ENCODE measurements at places on chromosomes 3 and 15. TPM values are rescaled to one million over a fixed set of nuclear protein-coding genes. Genes with fewer than 3 reads are reported as not detected.
A peak's percentile ranks its signal among the peaks of the same experiment; 100 is the strongest.

GRCh38 chr15:29139540-29140459 lies 129.8 kb downstream of the NSMCE3 start:
- DNase-seq, result peak; percentile 93
- H3K36me3 ChIP-seq, result no peaks in the 10 kb centered on the region
- no peak overlapping the region for H3K27ac ChIP-seq
- H3K4me1 ChIP-seq, result peaks cover 13% of the 10 kb centered on the region

- H3K36me3 ChIP-seq, result no peaks in the 10 kb centered on the region
- no peak overlapping the region for H3K27ac ChIP-seq
- no peaks in the 10 kb centered on the region for H3K27me3 ChIP-seq
- peaks cover 12% of the 10 kb centered on the region for H3K4me1 ChIP-seq
- H3K4me3 ChIP-seq, result no peak overlapping the region
Observed at GRCh38 chr15:88920186-88920891, 7.2 kb upstream of the MFGE8 start.

GRCh38 chr15:76339305-76340197 lies 3.0 kb downstream of the ISL2 start:
- H3K36me3 ChIP-seq, result no peaks in the 10 kb centered on the region
- peaks cover 26% of the 10 kb centered on the region for H3K4me1 ChIP-seq
- H3K27ac ChIP-seq, result no peak overlapping the region
- no peaks in the 10 kb centered on the region for H3K27me3 ChIP-seq

- DNase-seq, result peak; percentile 14
- H3K27me3 ChIP-seq, result no peaks in the 10 kb centered on the region
- H3K36me3 ChIP-seq, result no peaks in the 10 kb centered on the region
- no peaks in the 10 kb centered on the region for H3K4me1 ChIP-seq
- H3K4me3 ChIP-seq, result no peak overlapping the region
Observed at GRCh38 chr15:91469632-91470567, 369.8 kb downstream of the SV2B start.

DNA sequence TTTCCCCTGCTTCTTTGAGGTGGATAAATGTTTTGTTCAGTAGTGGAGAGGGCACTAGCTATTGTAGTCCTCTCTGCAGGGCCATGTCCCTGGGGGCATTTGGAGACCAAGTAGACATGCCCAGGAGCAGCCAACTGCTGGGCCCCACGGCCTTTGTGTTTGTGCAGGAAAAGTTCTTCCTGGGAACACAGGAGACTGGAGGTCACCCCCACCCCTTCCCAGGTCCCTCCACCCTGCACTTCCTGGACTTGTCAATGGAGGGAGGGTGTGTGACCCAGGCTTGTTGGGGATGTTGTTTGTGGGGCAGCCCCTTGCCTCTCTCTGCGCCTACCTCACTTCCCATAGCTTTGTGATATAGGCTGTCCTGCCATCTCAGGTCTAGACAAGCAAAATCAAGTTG lies 317.0 kb upstream of the LRRFIP2 start:
- H3K4me3 ChIP-seq, result no peak overlapping the region
- H3K27me3 ChIP-seq, result no peaks in the 10 kb centered on the region
- H3K4me1 ChIP-seq, result peaks cover 36% of the 10 kb centered on the region
- DNase-seq, result no peak
- H3K27ac ChIP-seq, result peak overlapping the region; percentile 97
- H3K36me3 ChIP-seq, result no peaks in the 10 kb centered on the region

DNA sequence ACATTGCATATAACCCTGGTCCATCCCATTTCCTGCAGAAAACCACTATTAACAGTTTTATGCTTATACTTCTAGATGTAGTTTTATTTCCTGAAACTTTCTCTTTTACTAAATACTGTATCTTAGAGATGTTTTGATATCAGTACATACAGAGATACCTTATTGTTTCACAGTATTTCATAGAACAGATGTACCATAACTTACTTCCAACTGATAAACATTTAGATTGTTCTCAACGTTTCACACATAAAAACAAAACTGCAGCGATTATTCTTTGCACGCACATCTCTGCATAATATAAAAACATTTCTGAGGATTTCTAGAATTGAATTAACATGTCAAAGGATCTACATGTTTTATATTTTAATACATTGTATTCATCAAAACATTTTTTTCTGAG lies 2.6 kb downstream of the ZNF80 start:
- no peaks in the 10 kb centered on the region for H3K27me3 ChIP-seq
- H3K27ac ChIP-seq, result no peak overlapping the region
- H3K4me1 ChIP-seq, result no peaks in the 10 kb centered on the region
- H3K36me3 ChIP-seq, result no peaks in the 10 kb centered on the region
- no peak for DNase-seq

GRCh38 chr3:61750766-61751165 lies 189.4 kb downstream of the PTPRG start:
- no peak for DNase-seq
- no peak overlapping the region for H3K4me3 ChIP-seq
- no peaks in the 10 kb centered on the region for H3K36me3 ChIP-seq

DNA sequence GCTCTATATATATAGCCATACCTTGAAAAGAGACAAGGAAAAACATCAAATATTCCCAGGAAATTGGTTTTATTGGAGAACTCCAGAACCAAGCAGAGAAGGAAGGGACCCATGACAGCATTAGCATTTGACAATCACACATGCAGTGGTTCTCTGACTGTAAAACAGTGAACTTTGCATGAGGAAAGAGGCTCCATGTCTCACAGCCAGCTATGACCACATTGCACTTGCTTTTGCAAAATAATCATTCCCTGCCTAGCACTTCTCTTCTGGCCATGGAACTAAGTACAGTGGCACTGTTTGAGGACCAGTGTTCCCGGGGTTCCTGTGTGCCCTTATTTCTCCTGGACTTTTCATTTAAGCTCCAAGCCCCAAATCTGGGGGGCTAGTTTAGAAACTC lies 85.5 kb downstream of the TGFBR2 start:
- H3K4me3 ChIP-seq, result no peak overlapping the region
- H3K4me1 ChIP-seq, result peaks cover 46% of the 10 kb centered on the region
- H3K36me3 ChIP-seq, result peaks cover 25% of the 10 kb centered on the region
- H3K27ac ChIP-seq, result no peak overlapping the region
- no peaks in the 10 kb centered on the region for H3K27me3 ChIP-seq

DNA sequence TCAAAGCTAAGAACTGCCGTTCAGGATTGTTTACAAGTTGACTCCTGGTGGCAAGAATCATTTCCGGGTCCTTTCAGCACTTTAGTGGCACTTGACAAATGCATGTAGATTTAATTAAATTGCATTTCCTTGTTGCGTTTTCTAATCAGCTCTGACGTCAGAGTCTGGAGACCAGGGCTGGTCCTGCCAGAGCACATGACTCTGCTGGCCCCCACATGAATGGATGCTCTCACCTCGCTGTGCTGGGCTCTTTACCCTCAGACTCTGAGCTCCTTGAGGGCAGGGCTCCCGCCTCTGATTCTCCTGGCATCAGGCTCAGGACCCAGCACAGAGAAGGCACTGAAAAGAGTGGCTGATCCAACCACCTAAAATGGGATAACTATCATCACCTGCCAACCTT lies 69.4 kb downstream of the FEM1B start:
- H3K4me1 ChIP-seq, result peaks cover 2% of the 10 kb centered on the region
- no peak for DNase-seq
- peak overlapping the region; percentile 5 for H3K27ac ChIP-seq
- H3K36me3 ChIP-seq, result no peaks in the 10 kb centered on the region
- no peaks in the 10 kb centered on the region for H3K27me3 ChIP-seq

- no peak overlapping the region for H3K27ac ChIP-seq
- H3K4me3 ChIP-seq, result no peak overlapping the region
- H3K27me3 ChIP-seq, result no peaks in the 10 kb centered on the region
- no peaks in the 10 kb centered on the region for H3K36me3 ChIP-seq
- H3K4me1 ChIP-seq, result no peaks in the 10 kb centered on the region
Observed at GRCh38 chr15:29936353-29937049, 114.2 kb upstream of the TJP1 start.

DNA sequence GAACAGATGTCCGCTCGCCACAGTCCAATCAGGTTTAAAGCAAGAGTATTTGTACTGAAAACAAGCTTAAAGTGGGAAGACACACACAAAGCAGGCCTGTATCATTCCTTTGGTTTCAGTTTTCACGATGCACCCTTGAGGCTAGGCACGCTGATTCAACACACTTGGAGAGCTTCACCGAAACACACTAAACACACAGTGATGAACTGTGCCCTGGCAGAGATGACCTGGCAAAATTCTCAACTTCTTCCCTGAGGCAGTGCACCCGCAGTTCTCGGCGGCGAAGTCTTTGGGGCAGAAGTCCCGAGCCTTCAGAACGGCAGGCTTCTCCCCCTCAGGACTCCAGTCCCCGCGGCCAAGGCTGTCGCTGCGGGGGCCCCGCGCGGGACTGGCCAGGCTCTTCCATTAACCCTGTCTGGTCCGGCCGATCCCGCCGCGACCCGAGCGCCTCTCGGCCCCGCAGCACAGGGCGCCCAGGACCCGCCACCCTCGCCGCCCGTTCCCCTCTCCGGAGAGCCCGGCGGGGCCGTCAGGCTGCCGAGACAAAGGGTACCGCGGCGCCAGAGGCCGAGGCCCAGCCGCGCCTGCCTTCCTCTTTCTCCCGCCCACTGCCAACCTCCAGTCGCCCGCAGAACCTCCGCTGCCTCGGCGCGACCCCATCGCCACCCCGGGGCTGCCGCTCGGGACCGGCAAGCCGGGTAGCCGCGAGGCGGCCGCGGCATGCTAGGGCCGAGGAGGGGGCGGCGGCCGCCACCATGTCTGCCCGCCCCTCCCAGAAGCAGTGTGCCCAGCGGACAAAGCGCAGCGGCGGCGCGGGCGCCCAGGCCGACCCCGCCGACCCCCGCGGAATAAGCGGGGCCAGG lies 792 bp downstream of the GABPB1 start:
- H3K27me3 ChIP-seq, result no peaks in the 10 kb centered on the region
- DNase-seq, result peak; percentile 63
- H3K4me1 ChIP-seq, result peaks cover 14% of the 10 kb centered on the region
- H3K4me3 ChIP-seq, result peak overlapping the region; percentile 98

DNA sequence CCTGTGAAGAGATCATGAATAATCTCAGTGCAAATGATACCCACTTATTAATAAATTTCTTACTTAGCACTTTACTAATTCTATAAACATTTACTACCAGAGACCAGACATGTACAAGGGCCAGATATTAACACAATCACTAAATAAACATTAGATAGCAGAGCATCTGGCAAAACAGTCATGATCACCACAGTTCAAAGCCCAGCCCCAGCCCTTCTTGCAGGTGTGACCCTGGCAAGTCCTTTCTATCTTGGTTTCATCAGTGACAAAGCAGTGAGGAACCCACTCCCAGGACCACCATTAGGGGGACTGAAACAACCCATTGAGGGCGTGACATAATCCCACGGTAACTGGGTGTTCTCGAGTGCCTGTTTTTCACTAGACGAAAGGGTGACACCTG lies 11.6 kb downstream of the ZXDC start:
- no peaks in the 10 kb centered on the region for H3K27me3 ChIP-seq
- no peaks in the 10 kb centered on the region for H3K4me1 ChIP-seq
- peaks cover 31% of the 10 kb centered on the region for H3K36me3 ChIP-seq
- DNase-seq, result no peak

GRCh38 chr3:177992993-177993970 lies 543.0 kb upstream of the KCNMB2 start:
- H3K36me3 ChIP-seq, result no peaks in the 10 kb centered on the region
- no peaks in the 10 kb centered on the region for H3K4me1 ChIP-seq
- H3K27ac ChIP-seq, result no peak overlapping the region

- no peaks in the 10 kb centered on the region for H3K27me3 ChIP-seq
- no peak for DNase-seq
- H3K4me3 ChIP-seq, result no peak overlapping the region
Observed at GRCh38 chr3:67896130-67896529, 241.7 kb upstream of the SUCLG2 start.

Gene CA12
- polyA plus RNA-seq, result 44.3 TPM

Gene CLK3
- 67.7 TPM for polyA plus RNA-seq

Gene C15orf62
- polyA plus RNA-seq, result 0.06 TPM

Gene GNAT1
- not detected for polyA plus RNA-seq

Gene LRTM1
- not detected for polyA plus RNA-seq

Gene C2CD4A
- polyA plus RNA-seq, result not detected

Gene SLC12A1
- polyA plus RNA-seq, result not detected

Gene SPATA12
- polyA plus RNA-seq, result 0.24 TPM

Gene MINDY4B
- polyA plus RNA-seq, result not detected

Gene KLHL40
- polyA plus RNA-seq, result not detected

Gene SOX14
- not detected for polyA plus RNA-seq

Gene DUOXA2
- polyA plus RNA-seq, result not detected

Gene WDR6
- polyA plus RNA-seq, result 230 TPM

Gene STRA6
- 27.9 TPM for polyA plus RNA-seq

All from SK-N-SH (cell line).